ENCODE measurements at places on chromosomes 5 and 9. TPM values are rescaled to one million over a fixed set of nuclear protein-coding genes. Genes with fewer than 3 reads are reported as not detected.

GRCh38 chr9:76895186-76895585, 10.7 kb downstream of the PRUNE2 start:
- no peak for DNase-seq
- no peaks in the 10 kb centered on the region for H3K27me3 ChIP-seq
- H3K4me1 ChIP-seq: no peaks in the 10 kb centered on the region
- H3K4me3 ChIP-seq: no peak overlapping the region
- no peaks in the 10 kb centered on the region for H3K36me3 ChIP-seq
- no peak overlapping the region for H3K27ac ChIP-seq

GRCh38 chr5:59182760-59183159, 599.9 kb downstream of the RAB3C start:
- no peak for DNase-seq
- no peaks in the 10 kb centered on the region for H3K27me3 ChIP-seq
- H3K4me3 ChIP-seq: no peak overlapping the region
- no peaks in the 10 kb centered on the region for H3K4me1 ChIP-seq
- H3K27ac ChIP-seq: no peak overlapping the region
- no peaks in the 10 kb centered on the region for H3K36me3 ChIP-seq

GRCh38 chr9:136901516-136902258, 15.4 kb downstream of the TRAF2 start:
- H3K36me3 ChIP-seq: peaks cover 79% of the 10 kb centered on the region
- no peaks in the 10 kb centered on the region for H3K27me3 ChIP-seq
- no peaks in the 10 kb centered on the region for H3K4me1 ChIP-seq

DNA sequence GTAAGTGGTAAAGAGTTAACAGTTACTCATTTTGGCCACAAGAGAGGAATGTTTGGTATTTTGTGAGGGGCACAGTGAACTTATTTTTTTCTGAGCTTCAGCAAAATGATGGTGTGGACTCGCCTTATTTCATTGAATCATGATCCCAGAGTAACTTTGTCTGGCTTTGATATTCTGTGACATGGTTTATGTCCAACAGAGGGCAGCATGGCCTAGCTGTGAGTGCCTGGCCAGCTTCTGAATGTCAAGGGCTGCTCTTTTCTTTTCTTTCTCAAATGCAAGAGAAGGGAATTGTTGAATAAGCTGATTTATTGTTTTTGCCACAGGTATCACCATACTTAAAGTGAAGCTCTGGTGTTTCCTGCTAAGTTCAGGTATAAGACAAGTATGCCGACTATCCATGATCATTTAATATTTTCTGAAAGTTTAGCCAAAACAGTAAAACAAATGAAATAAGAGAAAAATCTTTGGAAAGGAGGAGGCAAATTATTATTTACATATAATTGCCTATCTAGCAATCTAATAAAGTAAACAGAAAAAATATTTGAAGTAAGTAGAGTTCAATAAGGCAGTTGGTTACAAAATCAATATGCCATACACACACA, 31.7 kb downstream of the MRPL22 start:
- H3K27me3 ChIP-seq: no peaks in the 10 kb centered on the region
- peaks cover 16% of the 10 kb centered on the region for H3K36me3 ChIP-seq
- H3K4me1 ChIP-seq: peaks cover 7% of the 10 kb centered on the region
- H3K27ac ChIP-seq: no peak overlapping the region
- no peak overlapping the region for H3K4me3 ChIP-seq

The SHC3 gene
- total RNA-seq: 0.02 TPM

The WNK2 gene
- 3.3 TPM for total RNA-seq

The SLCO4C1 gene
- 0.16 TPM for total RNA-seq

All from K562 (cell line).